RWPE1 (cell line): ENCODE measurements at places on chromosomes 4 and X.

DNA sequence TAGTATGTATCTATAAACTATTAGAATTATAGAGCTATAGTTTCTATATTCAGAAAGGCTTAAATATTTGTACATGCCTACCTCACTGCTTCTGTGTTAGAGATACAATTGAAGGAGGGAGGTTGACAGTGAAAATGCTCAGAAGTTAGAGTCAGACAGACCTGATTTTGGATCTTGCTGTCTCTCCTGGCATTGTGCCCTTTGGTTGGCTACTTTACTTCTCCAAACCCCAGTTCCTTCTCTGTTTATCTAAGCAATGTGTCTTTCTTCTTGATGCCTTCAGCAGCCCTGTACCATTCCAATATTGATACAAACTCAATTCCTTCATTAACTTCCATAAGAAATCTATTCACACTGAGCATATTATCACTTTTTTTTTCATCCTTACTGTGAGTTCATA, 28.7 kb downstream of the CCNG2 start:
- no peak for DNase-seq

DNA sequence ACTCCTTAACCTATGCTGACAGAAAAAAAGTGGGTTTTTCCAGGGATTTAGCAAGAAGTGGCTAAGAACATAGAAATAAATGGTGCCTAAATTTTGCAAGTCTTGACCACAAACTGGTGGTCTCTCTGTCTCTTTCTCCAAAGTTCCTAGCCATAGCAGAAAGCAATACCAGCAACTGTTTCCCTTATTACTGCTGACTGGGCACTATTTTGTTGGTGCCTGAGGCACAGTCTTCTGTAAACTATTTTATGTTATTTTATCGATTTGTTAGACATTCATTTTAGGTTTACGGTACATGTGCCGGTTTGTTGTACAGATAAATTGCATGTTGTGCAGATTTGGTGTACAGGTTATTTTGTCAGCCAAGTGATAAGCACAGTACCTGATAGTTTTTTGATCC, 234.6 kb upstream of the TECRL start:
- DNase-seq: no peak

- no peak for DNase-seq
Observed at GRCh38 chr4:127203562-127204200, 429.1 kb upstream of the INTU start.

DNA sequence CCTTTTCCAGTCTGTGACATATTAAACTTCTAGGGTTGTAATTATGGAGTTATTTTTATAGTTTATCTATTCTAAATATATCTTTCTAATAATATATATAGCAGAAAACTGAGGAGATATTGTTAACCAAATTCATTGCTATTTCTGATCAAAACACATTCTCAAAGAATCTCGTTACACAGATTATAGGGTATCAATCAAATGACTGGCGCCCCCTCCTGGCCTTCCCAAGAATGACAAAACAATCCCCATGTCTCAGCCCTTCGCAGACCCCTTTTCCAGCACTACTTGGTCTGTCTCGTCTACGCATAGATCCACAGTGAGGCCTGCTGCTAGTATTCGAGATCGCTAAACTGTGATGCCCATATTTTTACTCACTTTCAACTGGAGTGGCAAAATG, 209.3 kb downstream of the GPC3 start:
- DNase-seq: peak; percentile 0

DNA sequence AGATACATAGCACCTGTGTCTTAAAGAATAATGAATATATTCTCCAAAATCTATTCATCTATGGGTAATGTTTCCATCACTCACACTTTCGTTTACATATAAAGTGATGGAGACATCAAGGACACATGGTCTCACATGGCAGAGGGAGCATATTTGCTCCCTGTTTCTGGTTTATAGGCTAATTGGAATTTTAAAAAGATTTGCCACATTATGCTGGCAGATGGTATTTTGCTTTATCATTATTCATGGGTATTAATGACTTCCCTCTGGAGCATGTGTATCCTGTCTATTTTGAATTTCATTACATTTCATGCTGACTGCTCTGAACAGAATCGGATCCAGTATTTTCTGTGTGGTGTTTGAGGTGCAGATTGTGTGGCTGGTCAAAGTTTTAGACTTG, 79.0 kb downstream of the PDGFRA start:
- DNase-seq: no peak

- no peak for DNase-seq
Observed at GRCh38 chr4:145302725-145303124, 122.3 kb upstream of the OTUD4 start.

- DNase-seq: no peak
Observed at GRCh38 chr4:83438719-83439118, 16.9 kb downstream of the HELQ start.

- DNase-seq: no peak
Observed at GRCh38 chr4:163195247-163195765, 28.6 kb upstream of the NAF1 start.

- DNase-seq: no peak
Observed at GRCh38 chr4:182869697-182870096, 47.5 kb downstream of the DCTD start.

- no peak for DNase-seq
Observed at GRCh38 chr4:85368932-85369331, 106.0 kb upstream of the ARHGAP24 start.

DNA sequence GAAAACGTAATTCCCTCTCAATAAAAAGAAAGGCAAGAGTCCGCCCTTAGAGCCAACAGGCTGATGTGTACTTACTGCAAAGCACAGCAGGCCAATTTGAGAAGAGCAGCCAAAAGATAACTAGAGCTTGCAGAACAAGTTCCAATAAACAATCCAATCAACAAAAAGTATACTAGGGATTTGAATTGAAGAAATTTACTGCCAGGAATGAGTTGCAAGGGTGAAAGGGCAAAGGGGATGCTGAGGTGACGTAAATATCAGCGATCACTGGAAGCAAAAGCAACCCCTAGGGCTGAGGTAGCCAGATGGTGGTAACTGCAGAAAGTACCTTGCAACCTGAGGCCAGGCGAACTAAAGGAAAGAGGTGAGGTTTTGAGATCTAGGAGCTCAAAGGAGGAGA, 152.1 kb upstream of the TENM3 start:
- no peak for DNase-seq

DNA sequence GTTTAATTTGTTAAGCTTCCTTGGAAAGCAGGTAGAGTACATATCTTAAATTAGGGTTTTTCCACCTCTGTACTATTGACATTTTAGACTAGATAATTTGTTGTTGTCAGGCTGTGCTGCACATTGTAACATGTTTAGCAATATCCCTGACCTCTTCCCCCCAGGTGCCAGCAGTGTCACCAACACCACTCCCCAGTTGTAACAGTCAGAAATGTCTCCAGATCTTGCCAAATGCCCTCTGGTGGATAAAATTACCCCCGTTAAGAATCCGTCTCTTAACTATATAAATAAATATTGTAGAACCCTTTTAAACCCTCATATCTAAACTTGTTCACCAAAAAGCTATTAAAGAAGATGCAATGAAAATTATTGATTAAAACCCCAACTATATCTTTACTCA, 161.5 kb downstream of the ARHGAP6 start:
- DNase-seq: no peak

DNA sequence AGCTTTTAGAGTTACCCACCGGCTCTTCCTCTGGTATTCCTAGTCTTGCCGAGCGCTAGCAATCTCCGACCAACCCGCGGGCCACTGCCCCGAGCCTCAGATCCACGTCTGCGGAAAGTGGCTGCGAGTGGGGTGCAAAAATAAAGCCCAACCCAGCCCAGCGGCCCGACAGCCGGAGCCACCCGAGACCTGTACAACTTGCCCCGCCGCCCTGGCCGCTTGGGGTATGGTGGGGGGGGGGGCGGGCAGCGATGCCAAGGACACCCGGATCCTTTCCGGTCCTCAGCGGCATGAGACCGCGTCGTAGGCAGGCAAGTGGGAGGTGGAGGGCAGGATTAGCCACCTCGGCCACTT, 1.6 kb downstream of the SLITRK4 start:
- no peak for DNase-seq

DNA sequence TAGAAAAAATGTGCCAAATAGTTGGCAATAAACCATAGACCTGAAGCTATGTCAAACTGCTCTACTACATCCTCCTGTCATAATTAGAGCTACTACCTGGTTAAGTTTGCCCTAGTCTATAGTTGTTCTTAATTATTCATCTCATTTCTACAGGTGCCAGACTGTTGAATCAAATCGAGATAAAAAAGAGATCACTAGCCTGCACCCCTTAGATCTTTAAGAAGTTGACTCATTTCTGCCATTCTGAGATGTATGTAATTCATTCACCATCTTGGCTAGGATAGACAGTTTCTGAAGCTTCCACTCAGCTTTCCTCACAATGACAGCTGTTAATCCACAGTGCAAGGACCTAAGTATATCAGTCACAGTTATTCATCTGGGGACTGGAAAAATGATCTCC, 452.1 kb upstream of the BOD1L1 start:
- DNase-seq: no peak

- no peak for DNase-seq
Observed at GRCh38 chr4:156803056-156803455, 168.5 kb downstream of the PDGFC start.
